ENCODE measurements at places on chromosomes 1 and 21.

DNA sequence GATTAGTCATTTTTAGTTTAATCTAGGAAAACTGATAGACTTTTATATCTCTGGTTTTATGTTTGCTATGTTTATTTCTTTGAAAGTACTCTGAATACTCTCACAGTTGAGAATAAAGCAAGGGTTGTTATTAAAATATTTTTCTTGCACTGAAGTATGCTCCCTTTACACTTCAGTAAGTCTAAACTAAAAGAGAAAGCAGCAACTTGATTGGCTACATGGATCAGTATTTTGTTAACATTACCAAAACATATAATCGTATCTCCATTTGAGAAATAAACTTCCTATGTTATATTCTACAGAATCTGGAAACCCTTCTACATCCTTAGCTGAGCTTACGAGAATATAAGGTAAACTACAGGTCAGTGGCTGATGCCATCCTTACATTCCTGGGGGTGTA is 149.5 kb upstream of the HP1BP3 start:
- DNase-seq = no peak

DNA sequence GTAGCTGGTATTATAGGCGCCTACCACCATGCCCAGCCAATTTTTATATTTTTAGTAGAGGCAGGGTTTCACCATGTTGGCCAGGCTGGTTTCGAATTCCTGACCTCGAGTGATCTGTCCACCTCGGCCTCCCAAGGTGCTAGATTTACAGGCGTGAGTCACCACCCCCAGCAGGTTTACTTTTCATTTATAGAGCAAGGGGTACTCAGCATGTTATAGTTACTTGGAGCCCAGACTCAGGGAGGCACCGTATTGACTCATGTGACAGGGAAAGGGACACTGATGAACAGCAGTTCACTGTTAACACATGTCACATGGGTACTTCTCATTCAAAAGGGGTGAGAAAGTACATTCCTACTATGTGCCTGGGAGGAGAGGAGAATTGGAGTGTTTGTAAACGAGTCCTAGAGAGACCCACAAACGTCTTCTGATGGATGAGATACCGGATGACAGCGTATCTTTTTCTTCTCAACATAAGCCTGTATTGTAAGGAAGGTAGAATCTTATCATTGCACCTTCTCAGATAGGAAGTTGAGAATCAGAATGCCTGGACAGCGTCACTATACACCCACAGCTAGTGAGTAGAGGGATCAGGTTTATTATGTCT is 510.0 kb downstream of the USP25 start:
- no peak for DNase-seq

DNA sequence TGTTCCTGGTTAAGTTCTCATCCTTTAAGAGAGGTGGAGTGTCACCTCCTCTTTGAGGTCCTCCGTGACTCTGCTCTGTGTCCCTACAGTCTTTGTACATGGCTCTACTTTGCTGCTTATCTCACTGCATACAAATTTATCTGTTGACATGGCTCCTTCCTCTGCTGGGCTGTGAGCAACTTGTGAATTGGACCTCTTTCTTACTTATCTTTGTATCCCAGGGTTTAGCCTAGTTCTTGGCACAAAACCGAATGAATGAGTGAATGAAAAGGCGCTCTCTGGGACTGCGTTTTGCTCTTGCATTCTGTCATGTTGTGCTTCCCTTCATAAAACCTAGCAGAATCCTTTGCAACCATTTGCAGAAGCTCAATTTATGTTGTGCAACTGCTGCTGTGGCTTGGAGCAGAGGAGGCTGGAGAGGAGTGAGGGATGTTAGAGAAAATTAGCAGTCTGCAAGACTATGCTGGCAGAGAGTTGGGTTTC is 12.4 kb downstream of the SLC26A9 start:
- DNase-seq = peak; percentile 86

DNA sequence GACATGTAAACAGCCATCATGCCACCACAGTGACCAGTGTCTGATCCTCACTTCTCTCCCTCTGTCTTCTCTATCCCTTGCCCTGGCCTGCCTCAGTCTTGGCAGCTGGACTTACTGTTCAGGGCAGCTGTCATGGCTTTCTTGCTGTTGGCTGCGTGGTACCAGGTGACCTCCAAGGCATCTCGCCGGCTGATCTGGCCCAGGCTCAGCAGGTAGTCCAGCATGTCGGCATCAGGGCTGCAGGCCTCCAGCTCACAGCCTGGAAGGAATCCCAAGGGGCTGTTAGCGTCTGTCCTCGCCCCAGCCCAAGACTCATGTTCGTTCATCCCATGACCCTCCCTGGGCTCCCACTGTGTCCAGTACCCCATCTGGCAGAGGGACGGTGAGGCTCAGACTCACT is 3.6 kb downstream of the FAM151A start:
- DNase-seq = no peak

DNA sequence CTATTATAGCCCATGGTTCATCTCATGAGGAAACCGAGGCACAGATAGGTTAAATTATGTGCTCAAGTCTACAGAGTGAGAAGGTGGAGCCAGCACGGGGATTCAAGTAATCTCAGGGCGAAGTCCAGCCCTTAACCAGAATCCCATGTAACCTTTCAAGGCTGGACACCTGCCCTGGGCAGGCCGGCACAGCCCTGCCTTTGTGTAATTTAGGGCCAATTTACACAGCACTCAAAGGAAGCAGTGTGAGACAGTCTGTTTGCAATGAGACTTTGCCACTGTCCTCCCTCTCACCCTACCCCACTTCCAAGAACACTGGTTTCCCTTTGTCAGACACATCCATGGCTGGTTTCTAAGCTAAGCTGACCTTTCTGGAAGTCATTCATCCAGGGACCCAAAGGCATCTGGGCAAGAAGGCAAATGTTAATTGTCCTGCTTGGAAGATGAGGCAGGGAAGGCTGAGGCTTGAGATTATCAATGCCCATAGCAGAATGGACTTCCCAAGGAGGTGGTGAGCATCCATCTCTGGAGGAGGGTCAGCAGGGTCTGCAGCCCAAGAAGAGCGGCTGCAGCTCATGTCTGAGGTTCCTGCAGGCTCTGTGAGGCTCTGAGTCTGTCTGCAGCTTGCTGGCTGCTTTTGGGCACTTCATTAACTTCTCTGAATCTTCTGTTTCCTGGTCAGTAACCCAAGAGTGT is 159.2 kb downstream of the TRABD2B start:
- no peak for DNase-seq

All from suppressor macrophage (primary cell).